ENCODE measurements at places on chromosomes 3 and 15.
A peak's percentile ranks its signal among the peaks of the same experiment; 100 is the strongest.

- peak; percentile 4 for DNase-seq
These were observed 155.4 kb upstream of the GOLGA6L4 start for GRCh38 chr15:84079885-84080777.

- no peak for DNase-seq
These were observed 72.7 kb upstream of the FAM174B start for GRCh38 chr15:92728266-92728665.

GRCh38 chr3:126109880-126110235 is 25.9 kb upstream of the SLC41A3 start:
- no peak for DNase-seq

GRCh38 chr15:22851513-22851912 is 13.0 kb downstream of the NIPA2 start:
- no peak for DNase-seq

DNA sequence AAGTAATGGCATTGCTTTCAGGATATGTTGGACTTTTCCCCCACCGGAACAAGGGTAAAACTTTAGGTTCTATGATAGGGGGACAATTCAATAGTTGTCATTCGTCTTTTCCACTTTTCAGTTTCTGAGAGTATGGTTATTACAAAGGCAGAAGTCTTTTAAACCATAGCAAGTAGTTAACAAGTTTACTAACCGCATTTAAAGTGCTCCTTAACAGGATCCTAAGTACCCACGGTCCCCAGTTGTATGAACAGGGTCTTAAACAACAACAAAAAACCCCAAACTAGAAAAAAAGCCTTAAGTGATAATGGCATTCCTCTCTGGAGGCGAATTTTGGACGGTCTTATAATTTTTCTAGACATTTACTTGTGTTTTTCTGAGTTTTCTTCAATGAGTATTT is 831 bp downstream of the IFT57 start:
- no peak for DNase-seq

DNA sequence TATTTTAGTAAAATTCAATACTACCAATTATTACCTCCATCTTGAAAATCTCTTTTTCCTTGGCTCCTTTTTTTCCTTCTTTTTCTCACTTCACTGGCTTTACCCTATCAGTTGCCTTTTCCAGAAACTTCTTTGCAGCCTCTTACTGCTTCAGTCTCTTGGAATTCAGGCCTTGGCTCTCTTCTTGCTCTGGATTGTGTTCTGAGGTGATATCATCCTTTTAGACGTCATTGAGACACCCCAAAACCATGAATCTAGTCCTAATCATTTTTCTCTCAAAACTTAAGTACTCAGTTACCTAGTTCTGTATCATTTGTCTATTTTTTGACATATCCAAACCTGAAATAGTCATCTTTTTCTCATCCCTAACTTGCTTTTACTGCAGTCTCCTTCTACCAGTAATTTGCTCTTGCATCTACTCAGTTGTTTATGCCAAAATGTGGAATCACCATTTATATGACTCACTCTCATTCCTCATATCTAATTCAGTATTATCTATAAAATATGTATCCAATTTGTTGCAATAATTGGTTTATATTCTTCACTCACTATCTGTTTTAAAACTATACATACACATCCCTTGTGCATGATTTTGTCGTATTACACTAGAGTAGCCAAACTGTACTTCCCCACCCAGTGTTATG is 703.2 kb upstream of the CCDC54 start:
- no peak for DNase-seq

GRCh38 chr15:78110096-78110495 is 17.7 kb downstream of the SH2D7 start:
- DNase-seq, result no peak

DNA sequence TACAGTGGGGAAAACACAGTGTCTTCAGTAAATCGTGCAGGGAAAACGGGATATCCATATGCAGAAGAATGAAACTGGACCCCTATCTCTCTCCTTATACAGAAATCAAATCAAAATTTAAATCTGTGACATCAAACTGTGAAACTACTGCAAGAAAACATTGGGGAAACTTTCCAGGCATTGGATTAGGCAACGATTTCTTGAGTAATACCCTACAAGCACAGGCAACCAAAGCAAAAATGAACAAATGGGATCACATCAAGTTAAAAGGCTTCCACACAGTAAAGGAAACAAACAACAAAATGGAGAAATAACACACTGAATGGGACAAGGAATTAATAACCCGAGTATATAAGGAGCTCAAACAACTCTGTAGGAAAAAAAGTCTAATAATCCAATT is 165.3 kb downstream of the PLCL2 start:
- no peak for DNase-seq

DNA sequence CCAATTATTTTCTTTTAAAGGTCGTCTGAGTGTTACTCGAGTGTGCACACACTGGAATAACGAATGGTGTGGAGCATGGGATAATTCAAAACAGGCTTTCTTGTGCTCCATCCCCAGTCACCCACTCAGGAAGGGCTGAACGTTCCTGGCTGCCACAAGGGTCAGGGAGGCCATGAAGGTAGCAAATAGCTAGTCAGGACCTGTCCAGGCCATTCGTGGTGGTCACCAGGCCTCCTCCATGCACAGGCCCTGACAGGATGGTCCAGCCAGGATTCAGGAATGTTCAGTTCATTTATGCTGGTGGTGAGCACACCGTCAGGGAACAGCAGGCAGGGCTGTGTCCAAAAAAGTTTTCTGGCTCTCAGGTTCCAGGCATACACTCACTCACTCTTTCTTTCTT is 11.7 kb upstream of the NR2E3 start:
- no peak for DNase-seq

GRCh38 chr3:61627768-61628185 is 66.4 kb downstream of the PTPRG start:
- DNase-seq, result no peak

- no peak for DNase-seq
These were observed 119.5 kb upstream of the MLF1 start for GRCh38 chr3:158451405-158452055.

GRCh38 chr3:187077085-187077484 is 62.2 kb downstream of the RPL39L start:
- no peak for DNase-seq

DNA sequence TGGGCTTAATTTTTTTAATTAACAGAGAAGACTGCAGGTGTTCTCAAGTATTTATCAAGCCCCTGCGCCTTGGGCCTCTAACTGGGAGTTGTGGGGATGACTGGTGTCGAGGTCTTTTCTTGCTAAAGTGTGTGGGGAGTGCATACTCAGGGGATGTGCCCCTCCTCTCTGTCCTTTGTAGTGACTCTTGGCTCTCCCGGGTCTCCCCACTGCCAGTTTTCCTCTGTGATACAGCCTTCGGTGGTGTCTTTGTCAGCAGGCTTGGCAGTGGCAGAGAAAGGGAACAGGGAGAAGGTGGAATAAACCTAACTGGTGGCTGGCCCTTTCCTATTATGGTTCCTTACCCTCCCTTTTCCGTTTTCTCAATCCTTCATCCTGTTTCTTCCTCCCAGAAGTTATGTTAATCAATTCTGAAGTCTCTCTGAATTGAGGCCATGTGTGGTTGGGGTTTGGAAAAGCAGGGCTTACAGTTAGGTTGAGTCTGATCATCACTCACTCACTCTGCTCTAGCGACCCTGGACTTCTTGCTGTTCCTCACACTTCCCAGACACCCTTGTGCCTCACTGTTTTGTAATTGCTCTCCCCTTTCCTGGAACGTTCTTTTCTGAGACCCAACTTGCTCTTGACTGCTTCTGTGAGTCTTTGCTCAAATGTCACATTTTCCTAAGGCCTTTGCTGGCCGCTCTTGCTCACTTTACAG is 158.1 kb downstream of the PTPRG start:
- DNase-seq, result no peak

DNA sequence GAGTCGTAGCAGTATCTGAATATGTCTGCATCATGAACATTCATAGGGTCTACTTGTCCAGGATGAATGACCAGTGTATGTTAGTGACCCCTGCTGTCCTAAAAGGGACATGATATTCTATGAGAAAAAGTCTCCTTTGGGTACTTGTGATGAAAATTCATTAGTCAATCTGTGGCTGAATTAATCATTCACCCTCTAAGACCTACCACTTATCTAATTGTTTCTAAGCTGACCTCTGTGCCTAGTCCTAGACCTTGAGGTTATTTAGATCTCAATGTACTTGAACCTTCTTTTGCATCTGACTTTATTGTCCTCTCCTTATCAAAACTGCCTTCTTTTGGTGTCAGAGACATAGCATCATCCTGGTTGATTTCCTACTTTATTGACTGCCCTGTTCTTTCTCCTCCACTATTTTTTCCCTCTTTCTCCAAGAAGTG is 799.3 kb downstream of the DIPK2A start:
- no peak for DNase-seq

DNA sequence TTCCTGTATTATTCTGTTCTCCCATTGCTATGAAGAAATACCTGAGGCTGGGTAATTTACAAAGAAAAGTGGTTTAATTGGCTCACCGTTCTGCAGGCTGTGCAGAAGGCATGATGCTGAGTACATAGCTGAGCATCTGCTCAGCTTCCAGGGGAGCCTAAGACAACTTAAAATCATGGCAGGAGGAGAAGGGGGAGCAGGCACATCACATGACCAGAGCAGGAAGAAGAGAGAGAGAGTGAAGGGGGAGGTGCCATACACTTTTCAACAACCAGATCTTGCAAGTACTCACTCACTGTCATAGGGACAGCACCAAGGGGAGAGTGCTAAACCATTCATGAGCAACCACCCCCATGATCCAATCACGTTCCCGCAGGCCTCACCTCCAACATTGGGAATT is 184.4 kb downstream of the GOLGA8K start:
- DNase-seq, result no peak

- DNase-seq, result no peak
These were observed 13.0 kb upstream of the TNK2 start for GRCh38 chr3:195921334-195921791.

GRCh38 chr15:52529341-52529924 is 753 bp upstream of the MYO5A start:
- no peak for DNase-seq

GRCh38 chr15:43821505-43821904 is 3.0 kb downstream of the MFAP1 start:
- no peak for DNase-seq

GRCh38 chr15:96234109-96234892 is 96.2 kb upstream of the NR2F2 start:
- DNase-seq, result no peak

DNA sequence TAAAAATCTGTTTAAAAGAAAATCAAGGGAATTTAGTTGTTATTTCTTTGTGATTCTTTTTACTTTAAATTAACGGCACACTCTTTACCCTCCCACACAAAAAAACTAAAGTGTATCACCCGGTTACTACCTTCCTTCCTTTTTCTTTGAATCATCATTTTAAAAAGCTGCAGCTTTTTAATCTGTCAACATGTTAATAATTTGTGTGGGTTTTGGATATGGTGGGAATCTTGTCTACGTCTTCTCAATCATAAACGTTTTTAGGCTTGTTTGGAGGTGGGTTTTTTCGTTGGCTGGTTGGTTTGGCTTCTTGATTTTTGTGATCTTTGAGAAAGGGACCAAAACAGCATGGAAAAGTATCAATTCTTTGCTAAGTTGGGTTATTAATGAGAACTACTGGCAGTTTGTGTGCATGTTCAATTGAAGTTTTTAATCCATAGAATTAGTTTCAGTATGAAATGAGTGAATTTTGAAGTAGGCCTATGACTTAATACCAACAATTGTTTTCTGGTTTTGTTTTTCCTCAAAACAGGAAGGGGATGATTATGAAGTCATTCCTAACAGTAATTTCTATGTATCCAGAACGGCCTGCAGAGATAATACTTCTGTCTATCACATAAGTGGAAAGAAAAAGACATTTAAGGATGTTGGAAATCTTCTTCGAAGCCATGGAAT is 4.5 kb downstream of the SMC4 start:
- no peak for DNase-seq

GRCh38 chr3:184186184-184186901 is at the start of gene ABCF3:
TSS of gene ABCF3 (plus strand) at chr3:184186199. CDS start at chr3:184186208, 9 bp downstream.
- no peak for DNase-seq

DNA sequence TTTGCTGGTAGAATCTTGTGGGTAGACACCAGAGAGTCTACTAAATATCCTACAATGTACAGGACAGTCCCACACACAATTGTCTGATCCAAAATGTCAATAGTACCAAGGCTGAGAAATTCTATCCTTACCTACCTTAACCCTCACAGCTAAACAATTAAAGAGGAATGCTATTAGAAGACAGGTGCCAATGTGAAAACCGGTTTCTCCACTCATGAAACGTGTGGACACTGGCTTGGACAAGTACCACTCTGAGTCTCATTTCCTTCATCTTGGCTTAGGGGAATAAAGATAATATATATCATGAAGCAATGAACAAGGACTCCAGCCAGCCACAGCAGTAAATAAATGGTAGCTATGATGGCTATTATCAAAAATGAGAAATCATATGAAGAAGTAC is 90.2 kb downstream of the RFTN1 start:
- DNase-seq, result no peak

DNA sequence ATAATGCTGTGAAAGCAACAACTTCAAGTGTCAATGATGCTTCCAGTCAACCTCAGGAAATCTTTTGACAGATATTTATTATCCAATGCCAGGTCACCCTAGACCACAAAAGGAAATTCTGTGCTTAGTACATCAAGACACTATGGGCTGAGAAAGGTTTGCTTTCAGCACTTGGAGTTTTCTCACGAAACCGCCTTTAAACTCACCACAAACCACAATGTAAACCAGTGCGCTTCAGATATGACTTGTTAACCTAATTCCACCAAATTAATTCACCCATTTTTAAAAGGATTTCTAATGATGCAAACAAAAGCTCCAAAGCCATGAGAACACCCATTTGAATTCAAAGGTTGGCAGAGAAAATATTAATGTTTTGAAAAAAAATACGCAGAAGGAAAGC is 292.9 kb upstream of the NR2F2 start:
- no peak for DNase-seq

DNA sequence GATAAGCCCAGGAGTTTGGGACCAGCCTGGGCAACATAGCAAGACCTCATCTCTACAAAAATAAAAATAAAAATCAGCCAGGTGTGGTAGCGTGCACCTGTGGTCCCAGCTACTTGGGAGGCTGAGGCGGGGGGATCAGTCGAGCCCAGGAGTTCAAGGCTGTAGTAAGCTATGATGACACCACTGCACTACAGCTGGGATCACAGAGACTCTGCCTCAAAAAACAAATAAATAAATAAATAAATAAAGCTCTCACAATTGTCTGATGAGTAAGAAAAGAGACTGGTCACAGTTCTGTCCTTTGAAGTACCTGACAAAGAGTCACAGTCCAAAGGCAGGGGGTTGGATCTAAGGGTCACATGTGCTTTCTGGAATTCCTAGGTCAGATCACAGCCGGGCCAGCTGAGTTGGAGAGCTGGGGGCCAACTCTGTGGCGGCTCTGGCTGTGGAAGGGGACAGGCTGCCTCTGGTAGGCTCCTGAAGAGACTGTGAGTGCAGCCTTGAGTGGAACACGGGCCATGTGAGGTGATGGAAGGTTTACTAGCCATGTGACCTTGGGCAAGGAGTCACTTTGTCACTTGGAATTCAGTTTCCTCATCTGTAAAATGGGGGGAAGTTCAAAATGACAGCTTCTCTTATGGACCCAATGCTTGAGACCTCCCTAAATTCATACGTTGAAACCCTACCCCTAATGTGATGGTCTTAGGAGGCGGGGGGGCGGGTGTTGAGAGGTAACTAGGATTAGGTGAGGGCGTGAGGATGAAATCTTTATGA is 47.2 kb downstream of the WHAMM start:
- DNase-seq, result no peak
